ENCODE measurements at places on chromosomes 13 and 19.
A peak's percentile ranks its signal among the peaks of the same experiment; 100 is the strongest.

DNA sequence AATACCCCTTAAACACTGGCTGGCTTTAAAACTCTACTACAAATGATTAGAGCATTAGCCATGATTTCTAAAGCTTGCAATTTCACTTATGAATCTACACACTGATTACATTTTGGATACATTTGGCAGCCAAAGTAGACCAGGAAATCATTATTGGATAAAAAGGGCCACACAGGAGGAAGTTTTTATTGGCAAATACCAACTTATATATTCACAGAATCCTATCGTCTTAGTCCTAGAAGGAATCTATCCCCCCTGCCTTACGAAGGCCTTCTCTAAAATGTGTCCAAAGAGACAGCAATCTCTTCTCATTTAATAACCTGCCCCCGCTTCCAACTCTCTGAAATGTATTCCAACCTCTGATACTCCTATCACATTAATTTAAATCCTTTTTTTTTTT lies 52.5 kb downstream of the KLF5 start:
- DNase-seq, result no peak

DNA sequence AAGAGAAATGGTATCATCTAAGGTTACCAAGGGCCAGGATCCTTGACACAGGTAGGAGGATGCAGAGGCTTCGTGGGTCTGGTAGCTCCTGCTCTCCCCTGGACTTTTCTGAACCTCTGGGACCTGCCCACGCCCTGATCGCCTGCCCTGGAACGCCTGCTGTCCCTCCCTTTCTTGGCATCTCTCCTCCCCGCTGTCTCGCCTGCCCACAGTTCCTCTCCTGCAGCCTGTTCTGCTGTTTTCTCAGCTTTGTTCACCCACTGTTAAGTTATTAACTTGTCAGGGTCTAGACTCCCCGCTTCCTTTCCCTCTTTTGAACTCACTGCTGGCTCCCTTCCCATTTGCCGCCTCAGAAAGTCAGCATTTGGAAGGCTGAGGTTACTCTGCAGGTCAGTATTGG lies 19.8 kb downstream of the SERP2 start:
- DNase-seq, result no peak

DNA sequence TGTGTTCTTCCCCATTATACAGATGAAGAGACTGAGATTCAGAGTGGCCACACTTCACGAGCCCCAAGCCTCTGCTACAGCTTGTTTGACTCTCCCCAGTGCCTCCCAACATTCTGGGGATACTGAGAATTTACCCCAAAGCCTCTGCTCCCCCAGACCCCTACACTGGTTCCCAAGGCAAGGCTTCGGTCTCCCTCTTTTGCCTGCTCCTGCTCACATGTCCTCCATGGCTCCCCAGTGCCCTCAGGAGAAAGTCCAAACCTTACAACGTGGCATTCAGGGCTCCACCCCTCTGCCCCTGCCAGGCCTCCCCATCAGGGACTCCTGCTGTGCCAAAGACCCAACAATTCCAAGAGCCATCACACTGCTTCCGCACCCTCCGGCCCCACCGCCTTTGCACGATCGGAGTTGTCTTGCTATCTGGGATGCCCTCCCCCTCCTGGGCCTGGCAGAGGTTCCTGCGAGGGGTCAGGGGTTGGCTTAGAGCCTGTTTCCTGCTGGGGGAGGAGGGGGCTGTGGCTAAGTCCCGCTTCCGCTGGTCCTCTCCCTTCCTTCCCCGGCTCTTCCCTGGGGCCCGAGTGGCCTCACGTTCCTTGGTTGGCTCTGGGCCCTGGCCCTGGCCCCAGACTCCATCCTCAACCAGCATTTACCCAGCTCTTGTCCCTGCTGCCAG lies 15.4 kb downstream of the GTPBP3 start:
- DNase-seq, result no peak

GRCh38 chr13:66210677-66211076 lies 1019.5 kb downstream of the PCDH9 start:
- no peak for DNase-seq

DNA sequence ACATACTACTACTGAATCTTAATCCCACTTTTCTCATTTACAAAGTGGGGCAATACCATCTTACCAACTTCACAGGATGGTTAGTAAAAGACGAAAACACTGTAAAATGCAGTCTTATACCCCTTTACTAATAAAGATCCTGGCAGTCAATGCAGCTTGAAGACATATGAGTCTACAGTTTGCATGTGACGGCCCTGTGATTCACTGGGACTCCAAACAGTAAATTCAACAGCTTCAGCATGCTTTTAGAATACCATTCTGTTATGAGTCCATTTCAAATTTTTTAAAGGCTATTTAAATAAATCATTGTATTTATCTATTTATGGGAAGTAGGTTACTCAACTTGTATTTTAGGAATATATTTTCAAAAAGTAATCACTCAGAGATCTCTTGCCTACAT lies 629.1 kb downstream of the LIG4 start:
- DNase-seq, result no peak

GRCh38 chr19:8456064-8456463 lies 11.3 kb downstream of the HNRNPM start:
- no peak for DNase-seq

DNA sequence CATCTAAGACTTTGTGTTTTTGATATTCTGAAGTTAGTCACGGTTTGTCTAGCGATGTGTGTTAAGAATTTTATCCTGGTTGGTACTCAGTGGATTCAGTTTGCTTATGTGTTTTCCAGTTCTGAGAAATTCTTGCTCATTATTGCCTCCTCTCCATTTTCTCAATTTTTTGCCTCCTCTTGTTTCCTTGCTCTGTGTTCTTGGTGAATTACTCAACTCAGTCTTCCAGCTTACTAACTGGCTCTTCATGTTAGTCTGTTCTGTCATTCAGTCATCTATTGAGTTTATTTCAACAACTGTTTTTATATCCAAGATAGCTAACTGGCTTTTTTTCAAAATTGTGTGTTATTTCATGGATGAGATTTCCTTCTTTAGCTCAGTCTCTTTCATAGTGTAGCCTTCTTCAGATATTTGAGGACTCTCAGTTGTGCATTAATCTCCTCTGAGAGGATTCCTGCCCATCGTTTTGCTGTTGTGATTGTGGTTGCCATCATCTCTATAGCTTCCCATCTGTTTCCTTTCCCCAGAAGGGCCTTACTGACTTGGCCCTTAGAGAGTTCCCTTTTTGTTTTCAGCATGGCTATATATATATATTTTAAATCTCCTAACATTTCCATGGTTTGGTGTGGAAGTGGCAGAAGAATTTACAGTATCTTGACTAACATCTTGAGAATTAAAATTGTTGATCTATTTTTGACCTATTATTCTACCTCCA lies 6.2 kb downstream of the SETDB2 start:
- no peak for DNase-seq

DNA sequence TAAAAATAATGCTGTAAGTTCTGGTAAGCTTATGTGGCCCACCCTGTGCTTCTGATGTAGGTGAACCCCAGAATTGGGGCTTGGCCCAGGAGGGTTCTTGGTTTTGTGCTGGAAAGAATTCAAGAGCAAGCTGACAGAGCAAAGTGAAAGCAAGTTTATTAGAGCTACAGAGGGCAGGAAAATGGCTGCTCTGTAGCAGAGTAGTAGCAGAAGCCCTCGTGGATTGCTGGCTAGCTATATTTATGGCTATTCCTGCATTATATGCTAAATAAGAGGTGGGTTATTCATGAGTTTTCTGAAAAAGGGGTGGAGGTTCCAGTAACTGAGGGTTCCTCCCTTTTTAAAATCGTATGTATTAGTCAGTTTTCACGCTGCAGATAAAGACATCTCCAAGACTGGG lies 20.6 kb upstream of the ZNF599 start:
- no peak for DNase-seq

GRCh38 chr13:95298971-95299621 lies 2.2 kb downstream of the ABCC4 start:
- no peak for DNase-seq

GRCh38 chr19:32652894-32653598 lies 21.9 kb downstream of the ANKRD27 start:
- no peak for DNase-seq

GRCh38 chr19:55695511-55696290 lies 20.7 kb downstream of the EPN1 start:
- no peak for DNase-seq

DNA sequence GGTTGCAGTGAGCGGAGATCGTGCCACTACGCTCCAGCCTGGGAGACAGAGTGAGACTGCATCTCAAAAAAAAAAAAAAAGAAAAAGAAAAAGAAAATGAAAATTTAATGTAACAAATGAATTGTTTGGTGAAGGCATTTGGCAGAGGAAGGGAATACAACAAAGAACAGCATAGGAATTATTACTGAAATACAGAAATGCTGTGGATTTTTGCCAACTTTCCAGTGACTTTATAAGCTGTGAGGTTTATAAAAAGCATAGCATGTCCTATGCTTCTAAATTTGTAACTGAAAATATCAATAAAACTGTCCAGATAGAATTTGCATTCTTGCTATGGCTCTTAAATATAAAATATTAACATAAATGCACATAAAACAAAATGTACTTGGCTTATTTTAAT lies 112.9 kb upstream of the IRS2 start:
- peak; percentile 18 for DNase-seq

DNA sequence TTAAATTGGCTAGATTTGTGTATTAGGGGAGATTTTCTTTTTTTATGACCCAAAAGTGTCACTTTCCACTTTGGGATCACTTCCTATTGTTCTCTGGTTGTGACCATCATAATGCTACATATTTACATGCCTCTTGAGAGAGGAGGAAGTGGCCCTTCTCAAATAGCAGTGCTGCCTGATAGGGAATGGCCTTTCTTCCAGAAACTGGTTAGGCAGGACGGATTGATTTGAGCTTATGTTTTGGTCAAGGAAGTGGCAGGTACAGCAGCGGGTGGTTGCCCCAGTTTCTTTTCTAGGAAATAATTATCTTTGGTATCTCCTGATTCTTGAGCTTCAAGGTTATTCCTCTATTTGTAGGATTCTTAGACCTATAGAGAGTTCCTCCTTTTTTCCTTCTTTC lies 21.9 kb upstream of the WTIP start:
- no peak for DNase-seq

GRCh38 chr19:49923055-49924003 lies 5.7 kb upstream of the ATF5 start:
- DNase-seq, result no peak

DNA sequence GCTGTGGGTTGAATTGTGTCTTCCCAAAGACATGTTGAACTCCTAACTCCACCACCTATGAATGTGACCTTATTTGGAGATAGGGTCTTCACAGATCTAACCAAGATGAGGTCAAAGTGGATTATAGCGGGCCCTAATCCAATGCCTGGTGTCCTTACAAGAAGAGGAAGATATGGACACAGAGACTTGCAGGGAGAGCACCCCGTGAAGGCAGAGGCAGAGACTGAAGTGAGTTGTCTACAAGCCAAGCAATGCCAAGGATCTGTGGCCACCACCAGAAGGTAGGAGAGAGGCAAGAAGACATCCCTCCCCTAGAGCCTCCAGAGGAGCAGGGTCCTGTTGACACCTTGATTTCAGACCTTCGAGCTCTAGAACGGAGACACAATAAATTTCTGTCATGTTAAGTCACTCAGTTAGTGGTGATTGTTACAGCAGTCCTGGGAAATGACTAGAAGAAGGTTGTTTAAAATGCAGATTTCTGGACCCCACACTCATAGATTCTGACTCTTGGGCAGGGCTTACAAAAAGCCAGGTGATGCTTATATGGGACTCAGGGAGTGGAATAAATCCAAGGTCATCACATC lies 70.6 kb downstream of the FGF9 start:
- no peak for DNase-seq

GRCh38 chr13:89827552-89827951 lies 1519.9 kb upstream of the MIR17HG start:
- no peak for DNase-seq

DNA sequence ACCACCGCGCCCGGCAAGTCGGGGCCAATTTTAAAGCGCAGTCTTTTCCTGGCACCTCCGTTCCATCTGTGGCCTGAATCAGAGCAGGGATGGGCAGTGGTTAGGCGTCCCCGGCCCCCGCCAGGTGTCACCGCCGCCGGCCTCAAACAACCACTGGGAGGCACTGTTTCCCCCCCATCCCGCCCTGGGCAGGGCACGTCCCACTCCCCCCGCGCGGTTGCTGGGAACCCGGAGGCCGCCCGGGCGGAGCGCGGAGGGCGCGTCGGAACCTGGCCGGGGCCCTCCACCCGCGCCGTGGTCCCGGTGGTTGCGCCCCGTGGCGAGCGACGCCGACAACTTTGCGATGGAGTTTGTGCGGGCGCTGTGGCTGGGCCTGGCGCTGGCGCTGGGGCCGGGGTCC lies at the start of gene GRIN3B:
Gene GRIN3B (plus strand): TSS at position 325 of the 400 bp plus-strand sequence. CDS start 19 bp downstream, at position 344.
- no peak for DNase-seq

DNA sequence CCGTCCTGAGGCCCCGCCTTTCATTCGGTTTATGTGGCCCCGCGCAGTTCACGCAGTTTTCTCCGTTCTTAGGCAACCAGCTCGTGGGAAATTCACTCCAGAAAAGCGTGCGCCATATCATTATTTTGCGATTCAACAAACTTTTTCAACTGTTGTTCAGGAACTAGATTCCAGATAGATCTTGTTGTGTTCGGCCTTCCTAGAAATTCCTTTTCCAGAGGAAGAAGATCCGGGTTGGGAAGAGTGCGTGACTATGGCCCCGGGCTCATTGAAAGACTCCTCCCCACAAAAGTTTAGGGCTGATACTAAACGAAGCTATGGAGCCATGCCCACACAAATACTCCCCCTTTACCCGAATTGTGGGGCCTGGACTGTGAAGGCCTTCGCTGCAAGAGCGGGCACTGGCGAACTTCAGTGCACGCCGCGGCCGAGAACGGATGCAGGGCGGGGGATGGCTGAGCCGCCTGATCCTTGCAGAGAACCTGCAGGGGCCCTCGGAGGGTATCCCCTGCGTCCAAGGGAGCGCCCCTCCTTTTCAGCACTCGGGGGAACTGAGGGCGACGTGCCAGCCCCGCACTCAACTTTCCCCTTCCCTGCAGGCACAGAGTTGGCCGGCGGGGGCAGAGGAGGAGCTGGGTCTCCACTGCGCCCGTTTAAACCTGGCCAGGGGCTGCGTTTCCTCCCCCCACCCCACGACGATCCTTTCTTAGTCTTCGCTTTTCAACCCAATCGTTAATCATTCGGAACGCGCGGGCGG lies 904 bp upstream of the SOX1 start:
- no peak for DNase-seq

DNA sequence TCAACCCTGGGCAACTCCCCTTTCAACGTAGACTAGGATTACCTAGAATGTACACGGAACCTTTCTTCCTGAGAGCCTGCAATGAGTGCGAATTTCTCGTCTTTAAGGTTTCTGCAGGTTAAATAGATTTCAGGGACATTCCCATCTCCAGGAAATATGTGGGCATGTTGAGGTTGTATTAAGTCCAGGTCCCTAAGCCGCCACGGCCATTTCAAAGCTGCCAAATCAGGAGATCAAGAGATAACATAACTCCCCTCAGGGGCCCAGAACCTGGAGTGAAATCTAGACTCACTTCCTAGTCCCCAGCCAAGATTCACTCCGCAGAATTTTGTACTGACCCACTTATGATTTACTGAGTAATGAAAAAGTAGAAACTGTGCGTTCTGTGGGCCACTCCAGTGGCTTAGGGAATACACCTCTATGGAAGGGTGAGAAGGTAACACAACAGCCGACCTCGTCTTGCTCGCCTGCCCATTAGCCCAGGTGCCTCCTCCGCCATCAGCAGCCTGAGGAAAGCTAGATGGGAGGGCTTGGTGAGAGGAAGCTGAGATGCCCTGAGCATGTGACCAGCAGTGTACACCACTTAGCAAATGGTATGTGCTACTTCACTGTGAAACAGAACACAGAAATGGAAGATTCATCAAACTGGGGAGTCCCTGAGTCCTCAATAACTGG lies 98.5 kb upstream of the SOX1 start:
- no peak for DNase-seq

All from skin of body (tissue), 3 donors.